Muscle of back (tissue), 13 donors: ENCODE measurements at places on chromosomes 3 and 15.

DNA sequence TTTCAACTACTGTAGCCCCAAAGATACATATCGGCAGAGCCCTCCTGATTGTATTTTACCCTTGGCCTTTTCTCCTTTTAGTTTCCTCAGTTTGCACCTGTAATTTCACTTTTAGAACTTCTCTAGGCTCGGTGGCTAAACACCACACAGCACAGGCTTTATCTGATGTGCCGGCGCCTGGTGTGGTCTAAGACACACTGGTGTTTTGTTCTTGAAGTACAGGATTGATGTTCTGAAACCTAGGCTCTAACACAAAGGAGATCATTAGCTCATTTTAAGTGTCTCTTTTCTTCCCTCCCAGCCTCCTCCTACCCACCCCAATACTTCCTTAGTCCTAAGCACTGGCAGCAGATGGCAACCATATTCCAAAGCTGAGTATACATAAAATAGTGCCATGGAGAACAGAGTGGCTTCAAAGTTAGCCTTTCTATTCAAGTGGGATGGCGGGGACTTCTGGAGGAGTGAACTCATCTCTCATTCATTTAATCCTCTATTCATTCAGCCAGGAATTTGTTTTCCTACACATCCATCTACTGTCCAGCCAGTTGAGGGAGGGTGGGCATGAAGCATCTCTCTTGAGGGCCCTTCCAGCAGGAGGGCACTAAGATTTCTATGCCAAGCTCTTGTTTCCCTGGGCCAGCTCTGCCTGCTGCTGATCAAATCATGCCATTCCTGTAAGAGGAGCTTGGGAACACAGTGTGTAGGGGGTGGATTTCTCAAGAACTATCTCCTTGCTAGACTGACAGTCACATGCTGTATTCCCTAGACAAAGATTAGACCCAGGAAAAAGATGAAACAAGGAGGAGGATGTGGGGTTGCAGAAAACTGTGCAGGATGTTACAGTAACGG, 71.2 kb downstream of the TIGIT start:
- DNase-seq: no peak

GRCh38 chr3:48859206-48859605, 11.5 kb upstream of the PRKAR2A start:
- DNase-seq: no peak

GRCh38 chr3:72338942-72339669, 509.1 kb downstream of the SHQ1 start:
- peak; percentile 65 for DNase-seq

- DNase-seq: no peak
These were observed 147.9 kb upstream of the DPH6 start for GRCh38 chr15:35693886-35694285.

DNA sequence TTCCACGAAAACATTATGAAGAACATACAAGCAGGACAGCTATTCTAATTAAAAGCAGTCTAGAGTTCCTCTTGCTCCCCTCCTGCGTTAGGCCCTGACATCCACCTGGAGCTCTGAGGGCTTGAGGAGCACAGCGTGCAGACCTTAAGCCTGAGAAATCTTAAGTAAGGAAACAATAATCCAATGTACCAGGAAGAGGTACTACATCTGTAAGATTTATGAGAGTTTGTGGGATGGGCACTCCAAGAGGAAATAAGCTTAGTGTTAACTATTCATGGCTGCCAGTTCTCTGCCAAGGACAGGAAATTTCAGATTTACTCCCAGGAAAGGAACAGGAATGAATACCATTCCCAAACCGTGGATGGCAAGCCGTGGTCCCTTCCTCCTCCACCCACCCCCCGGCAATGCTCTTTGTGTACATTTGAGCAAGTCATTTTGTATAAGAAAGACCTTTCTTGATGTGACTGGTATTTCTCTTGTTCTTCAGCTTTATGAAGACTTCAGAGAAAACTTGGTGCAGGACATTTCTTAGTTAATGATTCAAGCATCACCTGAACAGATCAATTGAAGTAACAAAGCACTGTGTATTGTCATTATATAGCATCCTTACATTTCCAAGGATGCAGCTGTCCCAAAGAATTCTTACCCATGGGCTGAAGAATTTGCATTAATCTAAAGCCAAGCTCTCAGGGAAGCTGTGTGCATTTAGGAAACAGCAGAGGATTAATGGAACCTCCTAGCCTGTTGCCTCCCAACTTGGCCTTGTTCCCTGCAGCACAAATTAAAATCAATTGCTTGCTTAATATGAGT, 28.8 kb upstream of the VILL start:
- DNase-seq: peak; percentile 40

DNA sequence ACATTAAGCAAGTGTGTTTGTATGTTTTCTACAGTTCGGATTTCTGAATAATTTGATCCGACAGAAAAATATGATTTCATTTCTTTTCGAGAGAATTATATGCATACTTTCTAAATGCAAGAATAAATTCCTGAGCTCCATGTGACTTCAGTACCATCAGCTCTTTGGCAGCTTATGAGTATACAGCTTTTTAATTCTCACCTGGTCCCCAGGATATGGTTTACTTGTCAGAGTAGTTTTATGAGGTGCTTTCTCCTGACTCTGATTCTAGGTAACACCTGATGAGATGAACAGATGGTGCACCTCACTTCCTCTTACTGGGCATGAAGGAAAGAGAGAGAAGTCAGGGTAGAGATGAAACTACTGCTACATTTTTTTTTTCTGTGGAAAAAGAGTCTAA, 3.1 kb downstream of the HGD start:
- DNase-seq: no peak

DNA sequence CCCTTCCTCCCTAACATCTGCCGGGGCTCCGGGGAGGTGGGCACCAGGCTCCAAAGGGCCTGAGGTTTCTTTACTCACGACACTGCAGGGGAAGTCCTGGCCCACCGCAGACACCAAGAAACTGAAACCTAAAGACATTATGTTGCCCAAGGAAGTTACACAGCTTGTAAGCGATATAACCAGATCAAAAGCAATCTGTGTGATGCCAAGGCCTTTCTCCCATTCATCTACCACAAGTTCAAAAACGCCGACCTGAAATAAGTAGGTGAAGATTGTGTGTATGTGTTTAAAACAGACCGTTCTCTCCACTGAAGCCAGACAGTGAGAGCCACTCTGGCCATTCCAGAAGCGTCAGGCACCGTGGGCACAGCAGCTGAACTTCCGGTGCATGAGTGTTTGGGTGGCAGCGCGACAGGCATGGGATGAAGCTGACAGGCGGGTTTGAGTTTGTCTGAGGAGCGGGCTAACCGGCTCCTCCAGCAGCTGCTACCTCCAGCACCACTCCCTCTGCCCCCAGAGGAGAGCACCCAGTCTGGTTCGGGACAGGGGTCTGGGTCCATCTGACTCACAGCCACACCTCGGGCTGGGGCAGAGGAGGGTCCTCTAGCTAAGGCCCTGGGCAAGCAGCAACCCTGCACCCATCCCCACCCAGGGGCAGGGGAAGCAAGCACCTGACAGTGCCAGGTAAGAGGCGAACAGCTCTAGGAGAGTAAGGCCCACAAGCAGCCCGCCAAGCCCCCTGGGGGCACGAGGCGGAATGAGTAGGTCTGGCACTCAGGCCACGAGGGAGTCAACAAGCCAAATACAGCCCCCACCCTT, 1.3 kb downstream of the TNK2 start:
- DNase-seq: no peak

DNA sequence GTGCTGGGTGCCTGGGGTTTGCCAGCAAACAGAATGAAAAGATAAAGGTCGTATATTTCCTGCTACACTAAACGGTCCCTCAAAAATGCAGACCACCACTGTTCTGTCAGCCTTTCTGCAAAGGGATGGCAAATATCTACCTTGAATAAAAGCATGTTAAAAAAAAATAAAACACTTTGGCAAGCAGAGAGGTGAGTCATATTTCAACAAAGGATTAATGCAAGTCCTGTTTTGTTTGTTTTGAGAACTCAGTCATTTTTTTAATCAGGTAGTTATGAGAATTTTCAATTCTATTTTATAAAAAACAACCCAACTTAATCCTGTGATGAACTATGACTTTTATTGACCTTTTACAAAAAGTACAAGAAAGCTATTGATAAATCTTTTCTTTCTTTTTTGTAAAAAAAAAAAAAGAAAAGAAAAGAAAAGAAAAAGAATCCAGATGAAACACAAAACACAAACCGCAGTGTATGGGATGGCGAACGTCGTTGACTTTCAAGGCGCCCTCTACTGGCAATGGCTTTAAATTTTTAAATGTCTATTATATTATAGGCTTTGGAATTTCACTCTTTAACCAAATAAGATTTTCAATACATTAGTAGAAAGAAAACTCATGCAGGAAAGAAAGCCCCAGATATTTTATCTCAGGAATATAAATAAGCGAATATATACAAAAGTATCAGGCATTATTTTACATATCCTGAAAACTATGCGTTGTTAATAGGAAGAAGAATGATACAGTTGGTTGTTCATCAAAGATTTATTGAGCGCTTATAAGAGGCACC, 87.8 kb downstream of the NCEH1 start:
- DNase-seq: peak; percentile 43

GRCh38 chr3:13045241-13045903, 27.9 kb downstream of the IQSEC1 start:
- DNase-seq: no peak

DNA sequence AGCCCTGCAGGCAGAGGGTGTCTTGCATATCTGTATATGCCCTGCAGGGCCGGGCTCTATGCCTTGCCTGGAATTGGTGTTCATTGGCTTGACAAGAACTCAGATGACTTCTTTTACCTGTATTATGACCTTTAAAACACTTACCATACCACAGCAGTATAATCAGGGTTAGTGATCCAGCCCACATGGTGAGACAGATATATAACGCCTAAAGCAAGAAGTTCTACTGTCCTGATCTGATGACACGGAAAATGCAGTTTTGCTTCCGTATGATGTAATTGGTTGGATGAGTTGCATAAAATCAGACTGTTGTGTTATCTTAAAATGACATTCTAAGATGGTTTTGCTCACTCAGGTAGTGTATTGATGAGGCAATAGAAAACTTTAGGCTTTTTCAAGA, 9.4 kb downstream of the CCDC174 start:
- no peak for DNase-seq

GRCh38 chr3:68889328-68889727, 43.0 kb downstream of the TAFA4 start:
- DNase-seq: no peak

DNA sequence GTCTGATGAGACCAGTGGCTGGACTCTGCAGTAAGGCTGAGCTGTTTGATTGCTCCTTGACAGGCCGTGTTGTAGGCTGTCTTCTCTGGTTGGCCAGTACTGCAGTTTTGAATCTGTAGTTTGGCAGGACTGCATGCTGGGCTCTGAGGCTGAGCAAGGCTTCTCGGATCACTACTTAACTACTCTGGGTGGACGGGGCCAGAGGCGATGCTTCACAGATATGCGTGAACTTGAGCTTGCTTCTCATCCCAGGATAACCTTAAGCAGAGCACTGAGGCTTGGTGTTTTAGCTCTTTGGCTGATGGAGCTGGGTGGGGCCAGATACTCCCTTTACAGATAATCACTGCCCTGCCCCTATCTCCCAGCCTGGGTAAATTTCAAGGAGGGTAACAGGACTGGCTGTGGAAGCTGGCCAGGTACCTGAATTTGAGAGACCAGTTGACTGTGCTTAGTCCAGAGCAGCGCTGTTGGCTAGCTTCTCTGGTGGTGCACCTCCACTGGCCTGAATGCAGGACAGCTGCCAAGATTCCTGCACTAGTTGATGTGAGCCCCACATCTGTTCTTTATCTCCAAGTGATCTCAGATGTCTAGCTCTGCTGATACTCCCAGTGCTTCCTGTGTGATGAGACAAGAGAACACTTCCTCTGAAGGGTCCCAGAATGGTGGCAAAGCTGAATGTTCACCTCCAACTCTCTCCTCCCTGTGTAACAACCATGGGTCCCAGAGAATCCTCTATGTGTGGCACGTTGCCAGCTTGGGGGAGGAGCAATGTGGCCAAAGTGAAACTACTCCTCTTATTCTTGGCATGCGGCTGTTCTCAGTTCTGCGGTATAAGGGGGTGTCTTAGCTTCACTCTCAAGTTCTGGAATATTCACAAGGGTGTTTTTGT, 37.9 kb downstream of the RPL39L start:
- peak; percentile 93 for DNase-seq

- no peak for DNase-seq
These were observed 74.9 kb downstream of the TOP2B start for GRCh38 chr3:25589783-25590258.

DNA sequence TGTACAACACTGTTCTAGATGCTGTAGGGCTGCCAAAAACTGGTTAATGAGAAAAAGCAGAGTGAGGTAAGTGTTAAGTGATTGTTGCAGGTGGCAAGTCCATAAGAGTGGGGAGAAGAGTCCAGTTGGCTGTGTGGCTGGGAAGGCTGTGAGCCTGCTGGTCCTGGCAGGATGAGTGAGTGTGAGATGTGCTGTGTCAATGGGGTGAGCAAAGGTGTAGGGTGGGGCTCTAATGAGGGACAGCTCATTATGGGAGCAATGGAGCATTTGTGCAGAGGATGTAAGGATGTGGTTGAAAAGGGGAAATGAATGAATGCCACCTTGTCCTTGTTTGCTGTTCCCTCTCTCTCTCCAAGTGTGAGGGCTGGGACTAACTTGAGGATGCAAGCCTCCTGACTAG, 145.3 kb upstream of the ROPN1 start:
- DNase-seq: no peak

DNA sequence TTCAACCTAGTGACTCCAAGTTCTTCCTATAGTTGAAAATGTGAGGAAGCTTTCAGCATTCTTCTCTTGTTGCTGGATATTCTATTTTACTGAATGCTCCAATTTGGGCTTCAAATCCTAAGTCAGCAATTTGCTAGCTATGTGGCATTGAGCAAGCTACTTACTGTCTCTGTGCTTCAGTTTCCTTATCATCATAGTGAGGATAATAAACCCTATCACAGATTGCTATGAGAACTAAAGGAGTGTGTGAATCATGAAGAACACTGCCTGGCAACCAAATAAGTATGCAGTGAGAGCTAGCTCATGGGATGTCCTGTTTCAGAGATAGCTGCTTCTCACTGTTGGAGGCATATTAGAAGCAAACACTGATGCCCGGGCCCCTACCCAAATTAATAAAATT, 163.8 kb upstream of the CDIN1 start:
- DNase-seq: no peak

- no peak for DNase-seq
These were observed 180.2 kb upstream of the TTC14 start for GRCh38 chr3:180421721-180422120.

DNA sequence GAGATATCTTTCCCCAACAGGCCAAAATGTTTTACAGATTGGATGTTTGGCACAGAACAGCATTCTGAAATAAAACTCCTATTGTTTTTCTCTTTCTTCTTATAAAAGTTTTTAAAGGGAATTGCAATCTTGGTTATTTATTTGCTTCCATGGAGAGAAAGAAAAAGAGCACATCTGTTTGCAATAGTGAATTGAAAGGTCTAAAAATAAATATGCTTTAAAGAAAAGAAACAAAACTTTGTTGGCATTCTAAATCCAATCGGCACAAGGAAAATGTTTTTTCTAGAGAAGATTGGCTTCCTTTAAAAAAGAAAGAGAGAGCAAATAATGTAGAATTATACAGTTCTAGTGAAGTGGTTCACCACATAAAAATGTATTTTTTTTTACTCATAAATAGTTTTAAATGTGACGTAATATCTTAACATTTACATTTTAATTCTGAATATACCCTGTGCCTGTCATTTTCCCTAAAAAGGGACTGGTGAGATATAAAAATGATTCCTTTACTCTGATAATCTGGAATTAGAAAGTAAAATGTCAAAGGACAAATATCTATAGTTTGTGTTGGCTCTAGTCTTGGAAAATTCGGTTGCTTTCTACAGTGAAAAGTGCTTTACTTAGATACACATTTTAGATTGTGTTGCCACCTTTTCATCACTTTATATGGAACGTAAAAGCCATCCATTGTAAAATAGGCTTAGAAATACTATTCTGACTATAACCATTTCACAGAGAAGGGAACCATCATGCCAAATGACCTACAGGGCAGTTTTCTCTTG, 257.4 kb upstream of the CBLB start:
- peak; percentile 85 for DNase-seq
